ENCODE measurements at places on chromosomes 6 and 20.
A peak's percentile ranks its signal among the peaks of the same experiment; 100 is the strongest.

DNA sequence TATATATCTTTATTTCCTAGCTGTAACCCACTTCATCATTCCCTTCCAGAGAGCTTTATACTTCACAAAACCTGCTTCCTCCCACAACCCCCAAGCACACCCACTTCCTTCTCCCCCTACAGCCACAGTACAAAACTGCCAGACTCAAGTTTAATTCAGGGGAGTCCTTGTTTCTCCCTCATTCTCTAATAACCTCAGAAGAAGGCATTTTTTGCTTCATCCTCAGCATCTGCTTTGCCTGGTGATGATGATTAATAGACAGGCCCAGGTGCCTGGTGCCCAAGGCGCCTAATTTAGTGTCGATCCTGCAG lies 414.3 kb downstream of the KIF16B start:
- no peak for DNase-seq

DNA sequence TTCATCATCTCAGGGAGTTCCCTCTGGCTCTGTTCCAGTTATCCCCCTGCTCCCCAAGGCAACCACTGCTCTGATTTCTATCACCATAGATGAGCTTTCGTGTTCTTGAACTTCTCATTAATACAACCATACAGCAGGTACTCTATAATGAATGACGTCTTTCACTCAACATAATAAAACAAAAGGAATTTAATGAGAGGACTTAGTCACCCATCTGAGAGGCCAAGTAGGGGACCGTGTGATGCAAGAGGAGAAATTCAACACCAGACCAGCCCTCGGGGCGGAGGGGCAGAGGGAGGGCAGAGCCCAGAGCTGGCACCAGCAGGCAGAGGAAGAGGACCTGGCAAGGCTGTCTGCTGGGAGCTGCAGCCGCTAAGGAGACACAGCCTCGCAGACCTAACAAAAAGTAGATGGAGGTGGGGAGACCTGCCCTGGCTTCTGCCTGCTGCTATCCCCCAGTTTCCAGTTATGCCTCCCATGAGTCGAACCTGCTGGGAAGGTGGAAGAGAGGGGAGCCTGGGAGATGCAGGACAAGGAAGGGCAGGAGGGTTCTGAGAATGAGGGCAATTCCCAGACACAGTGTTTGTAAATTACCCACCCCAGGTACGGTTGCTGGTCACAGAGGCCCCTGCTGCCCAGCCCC lies 13.8 kb downstream of the CCN5 start:
- peak; percentile 81 for DNase-seq

DNA sequence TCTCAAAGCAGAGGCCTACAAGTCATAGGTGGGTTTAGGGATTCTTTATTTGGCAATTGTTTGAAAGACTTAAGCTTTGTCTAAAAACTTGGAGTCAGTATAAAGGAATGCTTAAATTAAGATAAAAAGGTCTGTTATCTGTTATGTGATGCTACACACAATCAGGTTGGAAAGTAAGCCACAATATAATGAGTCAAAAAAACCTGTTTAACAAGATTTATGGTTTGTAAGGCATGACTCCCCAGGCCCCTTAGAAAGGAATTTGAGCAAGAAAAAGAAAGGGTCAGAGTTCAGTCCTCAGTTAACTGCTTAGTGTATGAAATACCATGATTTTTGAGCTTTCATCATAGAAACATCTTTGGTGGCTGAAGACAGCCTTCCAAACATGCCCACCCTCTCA lies 66.8 kb upstream of the HMGN3 start:
- DNase-seq = no peak

GRCh38 chr6:163944897-163945296 lies 530.4 kb downstream of the QKI start:
- DNase-seq = no peak

DNA sequence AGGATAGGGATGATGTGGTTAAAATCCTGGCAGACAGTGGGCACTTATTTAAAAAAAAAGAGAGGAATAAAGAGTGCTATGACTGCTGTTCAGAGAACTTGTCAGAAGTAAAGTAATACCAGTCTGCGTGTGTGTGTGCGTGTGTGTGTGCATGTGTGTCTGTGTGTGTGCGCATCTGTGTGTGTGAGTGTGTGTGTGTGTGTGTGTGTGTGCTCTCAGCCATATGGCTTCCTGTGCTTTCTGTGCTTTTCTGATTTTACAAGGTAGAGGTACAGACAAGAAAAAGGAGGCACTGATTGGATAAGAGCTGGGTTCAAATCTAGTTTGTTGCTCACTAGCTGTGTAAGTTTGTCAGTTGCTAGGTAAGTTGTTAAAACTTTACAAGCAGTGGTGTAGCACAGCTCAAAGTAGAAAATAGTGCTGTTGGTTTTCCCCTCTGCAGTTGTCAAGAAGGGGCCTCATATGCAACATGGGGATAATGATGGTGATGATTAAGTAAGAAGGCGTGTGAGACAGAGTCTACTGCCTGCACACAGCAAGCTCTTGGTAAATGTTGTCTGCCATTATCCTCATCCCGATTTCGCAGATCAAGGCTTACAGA lies 155.3 kb upstream of the ZNF217 start:
- no peak for DNase-seq
